ENCODE measurements at places on chromosomes 6 and 20. TPM values are rescaled to one million over a fixed set of nuclear protein-coding genes. Genes with fewer than 3 reads are reported as not detected.
A peak's percentile ranks its signal among the peaks of the same experiment; 100 is the strongest.

GRCh38 chr20:63256954-63257353 is 2.7 kb upstream of the NKAIN4 start:
- DNase-seq: no peak

- DNase-seq: no peak
Observed at GRCh38 chr6:90184334-90185298, 112.0 kb downstream of the BACH2 start.

GRCh38 chr20:46316984-46317684 is 8.8 kb upstream of the CDH22 start:
- DNase-seq: no peak

- DNase-seq: no peak
Observed at GRCh38 chr20:17482536-17482935, 48.6 kb downstream of the BFSP1 start.

DNA sequence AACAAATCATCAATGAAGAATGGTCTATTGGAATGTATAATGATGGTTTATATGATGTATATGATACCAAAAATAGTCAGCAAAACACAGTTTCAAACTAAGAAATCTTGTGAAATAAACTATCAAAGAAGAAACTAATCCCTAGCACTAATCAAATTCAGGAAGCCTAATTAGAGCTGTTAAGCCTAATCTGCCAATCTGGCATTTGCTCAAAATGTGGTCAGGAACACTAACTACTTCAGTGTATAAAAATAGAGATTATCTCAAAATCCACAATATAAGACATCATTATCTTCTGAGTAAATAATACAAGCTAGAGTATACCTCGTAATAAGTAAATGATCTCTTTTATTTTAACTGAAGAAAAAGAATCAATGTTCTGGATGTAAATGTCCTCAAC is 12.8 kb upstream of the AKAP7 start:
- no peak for DNase-seq

DNA sequence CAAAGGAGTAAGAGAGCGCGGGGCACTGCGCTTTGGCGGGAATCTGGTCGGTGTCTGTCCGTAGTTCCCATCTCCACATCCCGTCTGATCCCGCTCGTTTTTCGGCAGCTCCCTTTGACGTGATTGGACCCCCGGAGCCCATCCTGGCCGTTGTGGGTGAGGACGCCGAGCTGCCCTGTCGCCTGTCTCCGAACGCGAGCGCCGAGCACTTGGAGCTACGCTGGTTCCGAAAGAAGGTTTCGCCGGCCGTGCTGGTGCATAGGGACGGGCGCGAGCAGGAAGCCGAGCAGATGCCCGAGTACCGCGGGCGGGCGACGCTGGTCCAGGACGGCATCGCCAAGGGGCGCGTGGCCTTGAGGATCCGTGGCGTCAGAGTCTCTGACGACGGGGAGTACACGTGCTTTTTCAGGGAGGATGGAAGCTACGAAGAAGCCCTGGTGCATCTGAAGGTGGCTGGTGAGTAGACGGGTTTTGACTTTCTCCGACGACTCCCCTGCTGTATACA is 1.4 kb downstream of the BTN1A1 start:
- DNase-seq: peak; percentile 7

DNA sequence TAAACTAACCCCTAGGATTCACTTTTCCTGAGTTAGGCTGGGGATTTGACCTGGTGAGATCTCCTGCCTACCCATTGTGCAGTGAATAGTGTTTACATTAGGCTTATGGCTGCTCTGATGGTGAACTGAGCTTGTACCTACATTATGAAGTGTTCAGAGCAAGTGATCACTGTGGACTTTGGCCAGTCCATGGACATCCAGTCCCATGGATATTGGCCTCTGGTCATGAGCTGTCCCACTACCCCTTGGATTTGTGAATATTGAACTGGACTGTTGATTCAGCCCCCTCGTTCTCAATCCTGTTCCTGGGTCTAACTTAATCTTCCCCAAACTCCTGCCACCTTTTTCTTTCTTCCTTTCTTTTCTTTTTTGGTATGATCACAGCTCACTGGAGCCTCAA is 13.8 kb downstream of the ASIP start:
- no peak for DNase-seq

DNA sequence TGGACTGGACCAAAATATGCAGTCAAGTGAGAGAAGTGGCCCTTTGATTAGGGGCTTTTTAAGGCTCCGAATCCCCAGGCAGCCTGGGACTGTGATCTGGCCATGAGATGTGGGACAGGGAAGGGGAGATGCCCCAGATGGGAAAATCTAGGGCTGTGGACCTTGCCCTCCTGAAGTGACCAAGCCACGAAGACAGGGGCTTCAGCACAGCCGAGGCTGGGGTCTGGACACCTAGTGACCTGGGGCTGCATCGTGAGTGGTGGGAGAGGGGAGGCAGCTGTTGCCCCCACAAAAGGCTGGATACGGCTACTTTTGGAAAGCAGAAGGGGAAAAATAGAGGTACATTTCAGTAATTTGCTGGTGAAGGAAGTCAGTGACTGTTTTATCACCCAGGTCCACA is 139.5 kb upstream of the SLC24A3 start:
- no peak for DNase-seq

DNA sequence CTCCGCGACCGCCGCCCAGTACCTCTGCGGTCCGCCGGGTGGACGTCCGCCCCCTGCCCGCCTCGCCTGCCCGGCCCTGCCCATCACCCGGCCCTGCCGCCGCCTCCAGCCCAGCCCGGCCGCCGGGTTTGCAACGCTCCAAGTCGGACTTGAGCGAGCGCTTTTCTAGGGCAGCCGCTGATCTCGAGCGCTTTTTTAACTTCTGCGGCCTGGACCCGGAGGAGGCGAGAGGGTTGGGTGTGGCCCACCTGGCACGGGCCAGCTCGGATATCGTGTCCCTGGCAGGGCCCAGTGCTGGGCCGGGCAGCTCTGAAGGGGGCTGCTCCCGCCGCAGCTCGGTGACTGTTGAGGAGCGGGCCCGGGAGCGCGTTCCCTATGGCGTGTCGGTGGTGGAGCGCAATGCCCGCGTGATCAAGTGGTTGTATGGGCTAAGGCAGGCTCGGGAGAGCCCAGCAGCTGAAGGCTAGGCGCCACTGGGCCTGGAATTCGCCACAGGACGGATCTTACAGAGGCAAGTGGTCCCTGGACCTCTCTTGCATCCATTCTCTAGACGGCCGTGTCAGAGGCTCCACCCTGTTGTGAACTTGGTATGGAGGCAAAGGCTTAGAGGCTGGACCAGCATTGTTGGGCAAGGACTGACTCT is 11.8 kb downstream of the FAM110A start:
- DNase-seq: no peak

DNA sequence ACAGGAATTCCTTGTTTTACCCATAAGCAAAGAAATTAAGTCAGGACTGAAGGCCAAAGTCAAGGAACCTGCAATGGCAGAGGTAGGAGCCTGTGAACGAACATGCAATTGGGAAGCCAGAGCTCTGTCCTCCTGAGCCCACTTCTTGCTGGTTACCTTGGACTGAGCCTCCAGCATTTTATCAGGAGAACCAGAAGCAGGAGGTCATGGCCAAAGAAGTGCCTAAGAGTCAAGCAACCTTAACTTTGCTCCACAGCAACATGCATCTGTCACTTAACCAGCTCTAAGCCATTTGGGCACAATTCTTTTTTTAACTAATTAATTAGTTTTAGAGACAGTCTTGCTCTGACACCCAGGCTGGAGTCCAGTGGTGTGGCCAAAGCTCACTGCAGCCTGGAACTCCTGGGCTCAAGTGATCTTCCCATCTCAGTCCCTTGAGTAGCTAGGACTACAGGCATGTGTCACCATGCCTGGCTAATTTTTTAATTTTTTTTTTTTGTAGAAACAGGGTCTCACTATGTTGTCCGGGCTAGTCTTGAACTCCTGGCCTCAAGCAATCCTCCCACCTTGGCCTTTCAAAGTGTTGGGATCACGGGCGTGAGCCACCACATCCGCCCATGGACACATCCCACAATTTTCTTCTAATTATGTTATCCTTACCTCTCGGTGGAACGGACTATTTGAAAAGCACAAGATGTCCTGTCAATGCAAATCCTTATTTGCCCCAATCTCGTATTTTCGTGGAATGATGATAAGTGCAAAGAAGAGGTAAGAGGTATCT is 334.2 kb downstream of the CD83 start:
- DNase-seq: no peak

DNA sequence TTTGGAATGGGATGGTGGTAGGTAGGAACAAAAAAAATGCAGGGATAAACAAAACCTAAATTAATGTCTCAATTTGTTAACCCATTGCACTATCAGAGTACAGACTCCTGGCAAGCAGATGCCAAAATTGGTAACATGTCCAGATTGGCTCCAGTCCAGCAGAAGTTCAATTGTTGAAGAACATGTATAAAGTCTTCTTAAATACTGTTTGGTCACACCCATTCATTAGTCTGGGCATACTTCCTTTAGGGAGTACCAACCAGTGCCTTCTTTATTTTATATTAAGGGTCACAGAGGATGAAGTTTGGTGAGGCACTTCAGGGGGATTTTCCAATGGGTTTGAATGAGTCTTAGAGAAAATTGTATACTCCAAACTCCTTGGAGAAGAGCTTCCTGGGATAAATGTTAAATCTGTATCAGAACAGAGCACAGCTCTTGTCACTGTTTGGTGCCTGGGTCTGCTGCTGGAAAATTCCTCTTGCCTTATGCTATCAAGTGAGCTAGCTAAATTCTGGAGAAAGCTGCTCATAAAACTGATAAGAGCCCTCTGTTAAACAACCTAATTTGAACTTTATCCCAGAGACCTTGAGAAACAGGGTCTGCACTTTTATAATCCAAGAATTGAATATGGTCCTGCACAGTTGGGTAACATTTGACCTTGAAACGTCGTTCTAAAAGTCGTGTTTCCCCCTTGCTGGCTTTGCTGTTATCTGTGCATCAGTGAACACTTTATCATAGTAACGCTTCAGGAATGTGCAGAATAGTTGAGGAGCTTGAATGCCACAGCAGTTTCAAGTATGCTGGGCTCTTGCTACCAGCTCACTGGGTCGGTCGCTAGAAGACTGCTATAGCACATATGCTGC is 334.1 kb upstream of the CITED2 start:
- peak; percentile 52 for DNase-seq

DNA sequence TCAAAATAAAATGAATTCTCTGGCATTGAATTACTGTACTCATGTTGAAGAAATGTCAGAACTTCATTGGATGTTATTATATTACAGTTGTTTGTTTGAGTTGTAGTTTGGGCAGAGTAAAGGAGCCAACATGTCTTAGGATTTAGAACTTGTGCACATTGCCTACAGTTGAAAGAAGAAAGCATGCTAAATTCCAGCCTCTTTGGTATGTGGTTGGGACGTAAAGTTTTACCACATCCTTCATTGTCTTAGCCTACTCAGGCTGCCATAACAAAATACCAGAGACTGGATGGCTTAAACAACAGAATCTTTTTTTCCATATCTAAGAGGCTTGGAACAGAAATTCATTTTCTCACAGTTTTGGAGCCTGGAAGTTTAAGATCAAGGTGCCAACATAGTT is 42.4 kb downstream of the HFE start:
- DNase-seq: no peak

DNA sequence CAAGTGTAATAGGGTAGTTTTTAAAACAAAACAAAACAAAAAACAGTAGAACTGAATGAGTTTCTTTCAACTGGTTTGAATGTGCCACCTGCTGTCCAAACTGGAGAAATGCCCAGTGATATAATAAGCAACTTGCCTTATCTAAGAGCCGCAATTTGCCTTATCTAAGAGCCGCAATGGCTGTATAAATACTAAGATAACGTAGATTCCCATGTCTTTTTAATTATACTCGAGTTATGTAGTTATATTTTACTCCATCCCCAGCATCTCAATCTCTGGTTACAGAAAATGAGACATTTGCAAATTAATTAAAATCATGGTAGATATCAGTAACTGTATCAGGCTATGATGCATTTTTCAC is 67.2 kb downstream of the RPP40 start:
- peak; percentile 41 for DNase-seq

- DNase-seq: no peak
Observed at GRCh38 chr6:149961728-149962425, 1.9 kb upstream of the ULBP1 start.

DNA sequence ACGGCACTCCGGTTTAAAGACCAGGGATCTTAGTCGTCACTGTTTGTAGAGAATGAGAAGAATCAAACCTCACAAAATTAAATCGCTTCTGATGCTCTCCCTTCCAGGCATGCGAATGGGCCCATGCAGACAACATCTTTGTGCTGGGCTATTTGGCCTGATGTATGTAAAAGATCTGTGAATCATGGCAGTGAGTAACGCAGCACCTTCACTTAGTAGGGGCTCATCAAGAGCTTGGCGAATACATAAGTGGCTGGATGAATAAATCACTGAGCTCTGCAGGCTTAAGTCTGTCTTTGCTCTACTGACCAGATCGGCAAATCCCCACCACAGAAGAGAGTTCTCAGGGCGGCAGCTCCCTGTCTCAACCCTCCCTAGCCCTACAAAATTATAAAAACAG is 44.8 kb upstream of the AFDN start:
- no peak for DNase-seq

GRCh38 chr6:110658631-110659211 is 156.5 kb downstream of the CDK19 start:
- no peak for DNase-seq

DNA sequence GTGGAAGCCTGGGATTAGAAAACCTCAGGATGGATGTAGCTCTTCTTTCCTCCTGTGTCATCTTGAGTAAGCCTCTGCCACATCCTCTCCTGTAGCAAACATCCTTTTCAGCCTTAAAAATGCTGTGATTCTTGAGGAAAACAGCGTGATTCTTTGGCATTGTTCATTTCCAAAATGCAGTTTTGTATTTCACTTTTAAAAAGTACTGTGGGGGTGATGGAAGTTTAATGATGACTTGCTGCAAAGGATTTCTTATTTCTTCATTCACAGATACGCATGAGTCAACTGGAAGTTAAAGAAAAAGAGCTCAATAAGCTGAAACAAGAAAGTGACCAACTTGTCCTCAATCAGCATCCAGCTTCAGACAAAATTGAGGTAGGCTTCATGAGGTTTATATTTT is 23.9 kb upstream of the SNRNP48 start:
- no peak for DNase-seq

RIPOR2 gene
- polyA plus RNA-seq: 7.1 TPM

MLIP gene
- 0.51 TPM for polyA plus RNA-seq

RAB32 gene
- 25.1 TPM for polyA plus RNA-seq

TAGAP gene
- 0.87 TPM for polyA plus RNA-seq

FNDC1 gene
- 9.2 TPM for polyA plus RNA-seq

HLA-DRA gene
- polyA plus RNA-seq: 119 TPM

BTN1A1 gene
- 0.21 TPM for polyA plus RNA-seq

TOX2 gene
- 4.9 TPM for polyA plus RNA-seq

All from left renal cortex interstitium (tissue), 4 donors.